M059J (cell line): ENCODE measurements at places on chromosomes 11 and 22. TPM values are rescaled to one million over a fixed set of nuclear protein-coding genes. Genes with fewer than 3 reads are reported as not detected.

DNA sequence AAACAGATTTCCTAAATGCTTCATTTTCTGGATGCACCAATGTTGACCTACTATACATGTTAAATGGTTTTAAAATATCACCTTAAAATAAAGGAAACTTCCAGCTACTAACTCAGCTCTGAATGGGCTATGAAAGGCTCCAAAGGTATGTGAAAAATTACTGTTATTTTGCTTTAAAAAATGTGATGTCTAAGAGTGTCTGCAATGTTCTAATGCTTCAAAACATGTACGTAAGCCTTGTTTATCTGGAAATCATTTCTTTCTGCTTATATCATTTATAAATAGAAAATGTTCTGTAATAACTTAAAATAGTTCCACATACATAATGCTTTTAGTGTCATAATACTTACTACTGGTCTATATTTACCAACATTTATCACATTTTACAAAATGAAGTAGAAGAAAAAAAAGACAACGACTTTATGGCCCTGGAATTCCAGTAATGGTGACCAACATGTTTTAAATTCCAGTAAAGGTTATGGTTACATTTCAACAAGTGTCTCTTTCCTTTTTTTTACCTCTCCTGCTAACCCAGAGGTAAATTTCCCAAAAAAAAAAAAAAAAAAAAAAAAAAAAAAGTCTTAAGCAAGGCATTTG lies 2.5 kb downstream of the BDNF start:
- no peak for DNase-seq

DNA sequence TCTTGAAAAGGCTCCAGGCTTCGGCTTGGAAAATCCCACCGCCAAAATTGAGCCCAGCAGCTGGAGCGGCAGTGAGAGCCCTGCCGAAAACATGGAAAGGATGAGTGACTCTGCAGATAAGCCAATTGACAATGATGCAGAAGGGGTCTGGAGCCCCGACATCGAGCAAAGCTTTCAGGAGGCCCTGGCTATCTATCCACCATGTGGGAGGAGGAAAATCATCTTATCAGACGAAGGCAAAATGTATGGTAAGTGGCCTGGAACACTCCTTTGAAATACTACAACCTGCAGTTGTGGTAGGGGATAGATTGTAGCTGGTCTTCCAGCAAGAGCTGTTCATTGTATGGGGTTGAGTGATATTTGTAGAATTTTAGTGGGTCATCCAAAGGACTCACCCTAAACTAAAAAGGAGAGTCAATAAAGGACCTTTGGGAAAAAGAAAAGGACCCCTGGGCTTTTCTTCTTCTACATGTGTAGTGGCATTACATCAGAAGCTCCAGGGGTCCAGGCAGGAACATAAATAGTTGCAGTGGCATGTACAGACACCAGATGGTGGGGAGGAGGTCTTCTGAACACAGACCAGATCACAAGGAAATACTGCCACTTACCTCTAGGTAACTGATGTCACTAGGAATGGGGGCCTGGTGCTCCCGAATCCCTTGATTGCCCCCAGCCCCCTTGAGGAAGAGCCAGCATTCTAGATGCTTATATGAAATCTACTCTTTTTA lies 90.1 kb downstream of the TEAD1 start:
- no peak for DNase-seq

- peak; percentile 49 for DNase-seq
These were observed 6.6 kb upstream of the CDC42BPG start for GRCh38 chr11:64850979-64851567.

- no peak for DNase-seq
These were observed 136.9 kb upstream of the SYT13 start for GRCh38 chr11:45423036-45423435.

GRCh38 chr11:70651031-70651430 lies 252.7 kb downstream of the CTTN start:
- no peak for DNase-seq

- DNase-seq, result no peak
These were observed 3.6 kb downstream of the CLCF1 start for GRCh38 chr11:67369801-67370284.

DNA sequence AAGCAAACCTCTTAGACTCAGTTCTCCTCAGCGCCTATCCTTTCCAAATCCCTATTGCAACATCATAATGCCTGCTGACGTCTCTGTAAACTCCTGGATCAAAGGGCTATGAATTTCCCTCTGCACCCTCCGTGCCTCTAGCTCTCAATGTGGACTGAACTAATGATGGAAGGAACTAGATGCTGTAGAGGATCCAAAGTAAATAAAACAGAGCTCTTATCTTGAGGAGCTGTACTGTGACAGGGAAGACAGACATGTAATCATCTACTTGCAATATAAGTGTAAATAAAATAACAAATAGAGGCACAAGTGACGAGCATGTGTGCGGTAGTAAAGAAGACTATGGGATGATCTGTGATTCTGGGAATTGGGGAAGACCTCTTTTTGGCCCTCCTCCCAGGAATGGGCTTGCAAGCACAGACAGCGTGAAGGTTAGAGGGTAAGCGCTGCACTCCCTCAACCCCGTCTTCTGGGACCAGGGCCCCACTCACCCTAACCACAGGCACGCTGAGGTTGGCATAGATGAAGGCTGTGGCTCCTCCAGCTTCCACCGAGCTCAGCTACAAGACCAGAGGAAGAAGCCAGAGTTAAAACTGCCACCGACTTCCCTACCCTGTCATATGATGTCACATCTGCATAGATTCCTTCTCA lies 42.2 kb downstream of the P4HA3 start:
- DNase-seq, result peak; percentile 74

Gene FADS1
- total RNA-seq, result 57.7 and 69.5 TPM in 2 replicates

Gene DNAJB13
- not detected in 2 replicates for total RNA-seq

DNA sequence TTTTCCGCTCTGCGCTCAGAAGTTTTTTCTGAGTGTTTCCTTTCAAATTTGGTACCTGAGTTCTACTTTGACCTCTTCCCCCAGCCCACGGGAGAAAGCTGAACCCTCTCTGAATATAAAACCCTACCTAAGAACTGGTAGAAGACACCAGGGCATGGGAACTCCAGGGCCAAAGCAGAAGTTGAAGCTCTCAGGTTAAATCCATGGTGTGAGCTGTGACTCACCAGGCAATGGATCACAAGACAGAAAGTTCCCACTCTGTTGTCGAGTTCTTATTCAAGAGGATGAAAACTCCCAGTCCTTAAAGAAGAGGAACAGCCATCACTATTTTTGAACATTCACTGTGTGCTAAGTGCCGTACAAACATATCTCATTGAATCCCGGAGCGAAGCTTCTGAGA lies 8.9 kb downstream of the TMEM218 start:
- no peak for DNase-seq

DNA sequence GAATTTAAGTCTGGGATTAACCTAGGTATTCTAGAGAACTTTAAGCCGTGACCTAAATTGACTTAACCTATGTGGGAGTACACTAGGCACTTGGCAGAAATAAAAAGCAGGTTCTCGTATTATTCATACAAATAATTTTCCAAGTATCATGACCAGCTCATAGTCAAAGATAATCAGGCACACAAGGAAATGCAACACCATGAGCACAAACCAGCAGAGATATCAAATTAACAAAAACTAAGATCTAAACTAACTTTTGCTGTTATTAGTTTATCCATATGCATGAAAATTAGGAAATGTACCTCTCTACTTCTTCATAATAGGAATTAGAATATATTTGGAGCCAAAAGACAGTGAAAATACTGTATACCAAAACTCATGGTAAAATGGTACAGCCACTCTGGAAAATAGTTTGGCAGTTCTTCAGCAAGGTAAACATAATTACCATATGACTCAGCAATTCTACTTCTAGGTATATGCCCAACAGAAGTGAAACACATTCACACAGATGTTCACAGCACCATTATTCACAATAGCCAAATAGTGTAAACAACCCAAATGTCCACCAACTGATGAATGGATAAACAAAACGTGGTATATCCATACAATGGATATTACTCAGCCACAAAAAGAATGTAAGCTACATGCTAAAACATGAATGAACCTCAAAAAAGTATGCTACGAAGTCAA lies 154.1 kb downstream of the ENTHD1 start:
- DNase-seq, result no peak

Gene CASP12
- 0.20 TPM in 1 of 2 replicates, not detected in the other for total RNA-seq

DNA sequence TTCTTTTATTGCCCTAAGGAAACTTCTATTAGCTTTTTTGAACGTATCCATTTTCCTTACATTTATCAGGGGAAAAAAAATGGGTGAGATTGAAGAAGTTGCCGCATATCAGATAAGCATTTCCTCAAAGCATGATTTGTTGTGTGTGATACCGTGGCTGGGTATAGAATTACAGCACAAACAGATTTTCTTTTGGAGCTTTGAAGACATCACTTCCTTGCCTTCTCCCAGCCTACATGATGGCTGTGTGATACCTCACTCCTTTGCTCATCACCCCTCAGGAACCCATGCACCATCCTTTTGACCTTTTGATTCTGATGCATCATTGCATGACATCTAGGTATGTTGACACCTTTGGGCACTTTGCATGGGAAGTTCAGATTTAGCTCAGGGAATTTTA lies 1155.3 kb downstream of the BRD1 start:
- no peak for DNase-seq
